M059J (cell line): ENCODE measurements at places on chromosomes 12 and 14. TPM values are rescaled to one million over a fixed set of nuclear protein-coding genes. Genes with fewer than 3 reads are reported as not detected.

The KRT72 gene
- total RNA-seq = not detected in 2 replicates

GRCh38 chr12:84726780-84727179 is 185.8 kb downstream of the SLC6A15 start:
- no peak for DNase-seq

The CLEC1A gene
- 0.99 and 2.7 TPM in 2 replicates for total RNA-seq

DNA sequence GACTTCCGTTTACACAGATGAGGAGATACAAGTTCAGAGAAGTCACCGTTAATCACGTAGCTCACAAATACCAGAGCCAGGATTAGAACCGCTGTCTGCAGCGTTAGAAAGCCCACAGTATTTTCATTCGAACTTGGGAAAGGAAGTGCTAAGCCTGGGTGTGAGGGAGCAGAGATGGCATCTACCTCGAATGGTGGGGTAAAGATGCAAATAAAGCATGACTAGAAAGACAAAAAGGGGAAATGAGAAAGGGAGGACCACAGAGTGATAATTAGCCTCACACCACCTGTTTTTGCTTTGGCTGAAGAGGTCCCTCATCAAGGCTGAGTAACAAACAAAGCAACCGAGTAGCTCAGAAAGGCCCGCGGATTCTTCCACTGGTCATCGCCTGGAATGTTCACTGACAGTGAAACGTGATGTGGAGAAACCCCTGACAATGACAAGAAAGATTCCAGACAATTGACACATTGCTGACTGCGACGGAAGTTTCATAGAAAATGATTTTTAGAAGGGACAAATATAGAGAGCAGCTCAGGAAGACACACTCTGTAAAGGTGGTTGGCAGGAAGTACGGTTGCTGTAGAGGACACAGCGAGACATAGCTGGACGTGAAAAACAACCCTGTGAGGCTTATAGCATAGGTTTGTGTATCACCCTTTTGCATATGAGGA is 31.5 kb upstream of the BHLHE41 start:
- no peak for DNase-seq

The TAS2R14 gene
- 0.34 and 0.89 TPM in 2 replicates for total RNA-seq

- peak; percentile 45 for DNase-seq
Measured at GRCh38 chr12:27828196-27828595, 48.2 kb upstream of the MANSC4 start.

- DNase-seq = no peak
Measured at GRCh38 chr14:75342762-75343599, 64.4 kb downstream of the FOS start.

- peak; percentile 41 for DNase-seq
Measured at GRCh38 chr14:22336031-22336430, 253.0 kb downstream of the DAD1 start.

GRCh38 chr12:121858662-121859572 is at the start of gene HPD:
Gene HPD (minus strand): TSS chr12:121858859. CDS start chr12:121858823, 36 bp downstream.
- DNase-seq = peak; percentile 94

The PDE3A gene
- 13.5 and 18.9 TPM in 2 replicates for total RNA-seq

GRCh38 chr12:130649101-130650045 is 66.7 kb downstream of the RIMBP2 start:
- no peak for DNase-seq

GRCh38 chr14:22981090-22981875 is 1.1 kb downstream of the AJUBA start:
- peak; percentile 38 for DNase-seq

GRCh38 chr12:15532364-15532977 is 210.2 kb downstream of the PTPRO start:
- peak; percentile 82 for DNase-seq

DNA sequence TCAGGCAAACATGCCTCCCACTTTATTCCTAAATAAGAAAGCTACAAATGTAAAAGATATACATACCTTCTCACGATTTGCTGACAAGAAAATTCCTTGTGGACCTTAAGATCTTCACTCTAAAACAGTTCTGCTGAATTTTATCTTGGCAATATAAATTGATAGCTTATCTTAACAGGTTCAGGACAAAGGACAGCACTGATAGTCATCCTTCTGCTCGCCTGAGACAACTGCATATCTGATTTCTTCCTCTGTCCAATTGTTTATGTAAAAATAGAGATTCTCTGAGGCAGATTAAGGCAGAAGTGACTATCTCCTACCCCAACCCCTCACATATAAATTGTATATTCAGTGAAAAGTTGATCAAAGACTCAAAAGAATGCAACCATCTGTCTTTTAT is 44.9 kb downstream of the CAPZA3 start:
- DNase-seq = peak; percentile 8
